Cerebellar nuclear complex (tissue), 1 donor: ENCODE measurements at places on chromosomes 1 and 21.

GRCh38 chr1:199102239-199102638, 463.4 kb downstream of the PTPRC start:
- no peak for DNase-seq

DNA sequence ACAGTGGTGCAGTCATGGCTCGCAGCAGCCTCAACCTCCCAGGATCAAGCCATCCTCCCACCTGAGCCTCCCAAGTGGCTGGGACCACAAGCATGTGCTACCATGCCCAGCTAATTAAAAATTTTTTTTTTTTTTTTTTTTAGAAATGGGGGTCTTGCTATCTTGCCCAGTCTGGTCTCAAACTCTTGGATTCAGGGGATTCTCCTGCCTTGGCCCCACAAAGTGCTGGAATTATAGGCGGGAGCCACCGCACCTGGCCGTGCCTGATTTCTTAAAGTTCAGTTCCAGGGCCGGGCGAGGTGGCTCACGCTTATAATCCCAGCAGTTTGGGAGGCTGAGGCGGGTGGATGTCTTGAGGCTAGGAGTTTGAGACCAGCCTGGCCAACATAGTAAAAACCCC, 6.4 kb downstream of the THAP3 start:
- DNase-seq: no peak

GRCh38 chr1:186244825-186245224, 130.2 kb downstream of the TPR start:
- no peak for DNase-seq

- no peak for DNase-seq
Measured at GRCh38 chr1:102434421-102434820, 437.7 kb upstream of the OLFM3 start.

GRCh38 chr1:162206749-162207635, 137.5 kb downstream of the NOS1AP start:
- no peak for DNase-seq

GRCh38 chr1:236066828-236067386, 2.0 kb upstream of the NID1 start:
- no peak for DNase-seq

DNA sequence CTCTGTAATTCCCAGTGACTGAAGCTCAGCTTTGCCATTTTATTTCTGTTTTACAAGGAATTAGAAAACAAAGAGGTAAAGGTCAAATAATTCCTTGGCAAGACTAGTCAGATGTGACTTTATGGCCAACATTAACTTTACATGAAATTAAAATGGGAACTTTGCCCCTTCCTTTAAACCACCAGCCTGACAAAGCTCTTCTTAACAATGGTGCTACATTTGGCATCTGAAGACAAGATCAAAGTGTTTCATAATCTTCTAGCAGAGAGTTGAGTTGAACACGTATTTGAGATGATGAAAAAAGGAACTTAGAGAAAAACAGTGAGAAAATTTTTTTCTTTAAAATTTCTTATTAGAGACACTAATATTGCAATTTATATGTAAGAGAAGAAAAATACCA, 193.8 kb downstream of the AK5 start:
- no peak for DNase-seq

- no peak for DNase-seq
Measured at GRCh38 chr1:12709696-12710095, 6.2 kb upstream of the AADACL3 start.

- DNase-seq: no peak
Measured at GRCh38 chr1:96329121-96329520, 392.5 kb upstream of the PTBP2 start.

GRCh38 chr1:109724933-109725332, 12.9 kb downstream of the GSTM5 start:
- no peak for DNase-seq

- DNase-seq: no peak
Measured at GRCh38 chr1:244370060-244370637, 81.6 kb downstream of the ADSS2 start.

GRCh38 chr1:209710847-209711246, 6.2 kb downstream of the HSD11B1 start:
- no peak for DNase-seq

- DNase-seq: no peak
Measured at GRCh38 chr1:11708554-11709350, 17.2 kb downstream of the DRAXIN start.

- DNase-seq: no peak
Measured at GRCh38 chr1:33007190-33008050, 29.3 kb downstream of the AK2 start.

DNA sequence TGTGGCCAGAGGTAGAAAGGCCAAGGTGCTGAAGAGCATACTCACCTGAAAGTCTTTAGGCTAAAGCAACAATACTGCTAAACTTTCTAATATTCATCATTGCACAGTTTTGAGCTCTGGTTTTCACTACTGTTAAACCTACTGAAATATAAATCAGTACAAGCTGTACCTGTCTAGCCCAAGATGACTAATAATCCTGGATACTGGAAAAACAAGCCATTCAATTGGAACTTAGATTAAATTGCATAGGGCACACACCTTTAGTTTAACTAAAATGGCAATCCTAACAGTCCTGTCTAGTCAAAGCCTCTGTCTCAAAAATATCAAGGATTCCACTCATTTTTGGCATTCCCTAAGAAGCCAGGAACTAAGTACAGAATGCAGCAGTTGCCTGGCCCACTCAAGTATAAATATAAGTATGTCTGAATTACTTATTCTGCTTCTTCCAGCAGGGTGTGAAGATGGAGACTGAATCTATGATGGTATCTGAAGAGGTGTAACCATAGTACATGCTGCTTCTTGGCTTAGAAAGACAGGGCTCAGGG, 3.1 kb downstream of the CHML start:
- DNase-seq: no peak

GRCh38 chr1:85550784-85551516, 29.6 kb upstream of the CCN1 start:
- DNase-seq: no peak

DNA sequence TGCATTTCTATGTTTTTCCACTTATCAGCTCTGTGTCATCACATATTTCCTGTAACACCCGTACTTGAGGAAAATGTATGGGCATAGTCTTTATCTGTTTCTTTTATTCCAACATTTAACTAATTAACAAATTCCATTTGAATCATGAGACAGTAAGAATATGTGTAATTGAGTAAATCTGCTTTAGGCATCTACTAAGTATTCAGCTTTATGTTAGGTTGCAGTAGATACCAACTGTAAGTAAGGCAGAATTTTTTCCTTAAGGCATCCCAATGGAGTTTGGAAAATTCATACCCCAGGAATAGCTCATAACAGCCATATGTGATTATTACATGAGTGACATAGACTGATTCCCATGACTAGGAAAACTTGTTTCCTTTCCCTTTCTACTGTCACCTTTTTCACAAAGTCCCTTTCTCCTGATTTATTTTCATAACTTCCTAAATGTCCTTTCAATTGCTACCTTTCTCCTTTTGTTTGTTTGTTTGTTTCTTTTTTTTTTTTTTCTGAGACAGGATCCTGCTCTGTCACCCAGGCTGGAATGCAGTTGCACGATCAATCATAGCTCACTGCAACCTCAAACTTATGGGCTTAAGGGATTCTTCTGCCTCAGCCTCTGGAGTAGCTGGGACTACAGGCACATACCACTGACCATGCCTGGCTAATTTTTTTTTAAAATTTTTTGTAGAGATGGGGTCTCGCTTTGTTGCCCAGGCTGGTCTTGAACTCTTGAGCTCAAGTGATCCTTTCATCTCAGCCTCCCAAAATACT, 59.8 kb upstream of the CACYBP start:
- no peak for DNase-seq

DNA sequence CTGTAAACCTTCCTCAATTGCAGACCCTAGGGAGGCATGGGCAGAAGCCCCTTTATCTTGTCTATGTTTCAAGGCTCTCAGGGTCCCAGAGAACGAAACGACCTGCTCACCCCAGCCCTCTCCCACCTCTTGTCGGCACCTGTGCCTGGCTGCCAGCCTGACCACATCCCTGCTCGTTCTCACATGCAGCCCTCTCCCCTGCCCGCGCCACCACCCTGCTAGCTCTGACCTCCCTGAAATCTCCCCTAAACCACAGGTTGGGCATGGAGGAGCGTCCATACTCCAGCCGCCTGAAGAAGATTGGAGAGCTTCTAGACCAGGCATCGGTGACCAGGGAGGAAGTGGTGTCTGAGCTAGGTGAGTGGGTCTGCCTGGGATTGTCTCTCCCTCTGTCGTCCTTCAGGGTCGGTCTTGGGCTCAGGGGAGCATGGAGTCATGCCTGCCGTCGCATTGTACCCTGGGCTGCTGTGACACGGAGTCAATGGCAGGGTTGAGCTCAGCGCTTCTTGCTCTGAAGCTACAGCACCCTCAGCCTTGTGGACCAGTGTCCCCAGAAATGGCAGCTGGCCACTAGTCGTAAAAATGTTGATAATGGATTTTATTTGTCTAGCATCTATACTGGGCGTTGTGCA, 3.6 kb downstream of the ADPRS start:
- no peak for DNase-seq

- DNase-seq: no peak
Measured at GRCh38 chr1:230185076-230186001, 118.3 kb downstream of the GALNT2 start.

DNA sequence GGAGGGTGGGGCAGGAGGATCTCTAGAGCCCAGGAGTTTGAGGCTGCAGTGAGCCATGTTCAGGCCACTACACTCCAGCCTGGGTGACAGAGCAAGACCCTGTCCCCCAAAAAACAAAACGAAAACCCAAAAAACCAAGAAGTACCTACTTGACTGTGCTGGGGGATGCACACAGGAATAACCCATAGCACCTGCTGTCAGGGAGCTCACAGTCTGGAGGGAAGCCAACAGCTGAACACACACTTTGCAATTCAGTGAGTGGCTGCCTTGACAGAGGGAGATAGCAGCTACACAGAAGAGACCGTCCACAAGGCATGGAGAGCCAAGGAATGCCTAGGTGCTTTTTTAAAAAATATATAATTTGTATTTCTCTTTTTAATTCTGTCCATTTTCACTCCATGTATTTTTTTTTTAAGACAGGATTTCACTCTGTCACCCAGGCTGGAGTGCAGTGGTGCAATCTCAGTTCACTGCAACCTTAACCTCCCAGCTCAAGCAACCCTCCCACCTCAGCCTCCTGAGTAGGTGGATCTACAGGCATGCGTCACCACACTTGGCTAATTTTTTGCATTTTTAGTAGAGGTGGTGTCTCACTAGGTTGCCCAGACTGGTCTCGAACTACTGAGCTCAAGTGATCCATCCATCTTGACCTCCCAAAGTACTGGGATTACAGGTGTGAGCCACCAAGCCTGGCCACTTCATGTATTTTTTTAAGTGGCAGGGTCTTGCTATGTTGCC, 68.7 kb downstream of the NID1 start:
- no peak for DNase-seq

- DNase-seq: no peak
Measured at GRCh38 chr1:14113841-14114567, 414.0 kb downstream of the PRDM2 start.

DNA sequence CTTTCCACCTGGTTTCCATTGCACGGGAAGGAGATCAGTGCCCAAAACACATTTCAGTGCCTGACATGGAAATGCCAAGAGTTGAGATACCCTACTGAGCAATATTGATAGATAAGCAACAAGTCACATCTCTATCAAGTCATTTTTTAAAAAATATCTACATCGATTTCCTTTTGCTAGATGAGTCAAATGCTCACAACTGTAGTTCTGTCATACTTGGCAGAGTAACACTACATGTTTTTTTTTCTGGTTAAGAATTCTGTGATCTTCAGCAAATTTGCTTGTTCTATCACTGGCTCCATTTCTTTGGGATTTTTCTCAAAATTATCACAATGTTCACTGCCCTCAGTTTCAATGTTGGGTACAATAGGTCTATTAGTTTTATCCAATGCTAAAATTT, 145.4 kb downstream of the ZC3H11B start:
- no peak for DNase-seq

DNA sequence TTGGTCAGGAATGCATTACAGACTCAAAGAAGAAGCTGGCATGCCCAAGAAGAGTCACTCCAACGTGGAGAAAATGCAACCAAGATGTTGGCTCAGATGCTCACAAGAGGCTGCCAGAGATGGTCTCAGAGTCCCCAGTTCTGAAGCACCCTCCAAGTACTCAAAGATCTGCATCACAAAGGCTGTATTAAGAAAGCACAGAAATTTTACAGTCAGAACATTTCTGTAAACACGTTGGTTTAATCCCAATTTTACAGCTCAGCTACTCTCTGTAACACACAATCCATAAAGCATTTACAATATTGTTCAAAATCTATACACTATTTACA, 69.4 kb downstream of the CDC7 start:
- no peak for DNase-seq

DNA sequence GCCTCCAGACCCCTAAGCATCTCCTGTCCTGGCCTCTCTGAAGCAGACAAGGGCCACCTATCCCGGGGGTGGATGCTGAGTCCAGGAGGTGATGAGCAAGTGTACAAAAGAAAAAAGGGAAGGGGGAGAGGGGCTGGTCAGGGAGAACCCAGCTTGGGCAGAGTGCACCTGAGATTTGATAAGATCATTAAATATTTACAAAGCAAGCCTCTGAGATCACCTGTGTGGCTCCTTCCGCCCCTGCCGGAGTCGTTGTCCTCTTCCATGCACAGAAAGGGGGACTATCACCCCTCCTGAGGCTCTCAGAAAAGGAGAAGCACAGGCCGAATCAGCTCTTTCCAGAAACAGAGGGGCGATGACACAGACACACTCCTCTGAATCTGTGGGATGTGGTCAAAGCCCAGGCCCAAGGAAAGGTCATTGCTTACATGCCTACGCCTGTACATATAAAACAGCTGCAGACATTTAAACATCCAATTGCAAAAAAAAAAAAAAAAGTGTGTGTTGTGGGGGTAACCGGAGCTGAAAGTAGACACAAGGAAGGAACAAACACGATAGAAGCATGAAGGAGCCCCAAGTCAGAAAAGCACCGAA, 30.9 kb downstream of the PRSS38 start:
- no peak for DNase-seq

GRCh38 chr21:34517491-34518245, 5.7 kb upstream of the KCNE1 start:
- no peak for DNase-seq

GRCh38 chr1:151309811-151310323, 17.3 kb downstream of the PI4KB start:
- no peak for DNase-seq

DNA sequence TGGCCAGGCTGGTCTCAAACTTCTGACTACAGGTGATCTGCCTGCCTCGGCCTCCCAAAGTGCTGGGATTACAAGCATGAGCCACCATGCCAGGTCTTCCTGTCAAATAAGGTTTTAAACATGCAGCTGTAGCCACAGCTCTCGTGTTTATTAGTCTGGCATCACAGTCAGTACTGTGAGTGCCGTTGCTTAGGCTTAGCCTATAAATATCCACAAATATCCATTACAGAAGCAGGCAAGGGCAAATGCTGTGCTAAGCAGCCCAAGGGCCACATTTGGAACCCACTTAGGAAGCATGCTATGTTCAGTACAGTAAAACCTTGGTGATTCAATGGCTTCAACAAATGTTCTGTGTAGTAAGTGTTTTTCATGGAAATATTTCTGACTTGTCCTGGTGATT, 75.9 kb downstream of the KIF1B start:
- no peak for DNase-seq

GRCh38 chr21:38790961-38791360, 14.8 kb upstream of the ETS2 start:
- no peak for DNase-seq

GRCh38 chr1:147924813-147925212, 3.4 kb upstream of the GPR89B start:
- no peak for DNase-seq
